ENCODE measurements at places on chromosomes 4 and X. TPM values are rescaled to one million over a fixed set of nuclear protein-coding genes. Genes with fewer than 3 reads are reported as not detected.

- no peak overlapping the region for H3K4me3 ChIP-seq
- no peak overlapping the region for H3K27ac ChIP-seq
- no peaks in the 10 kb centered on the region for H3K27me3 ChIP-seq
- H3K4me1 ChIP-seq, result peaks cover 4% of the 10 kb centered on the region
- no peak for DNase-seq
- no peaks in the 10 kb centered on the region for H3K36me3 ChIP-seq
Measured at GRCh38 chr4:13413729-13414437, 70.3 kb downstream of the RAB28 start.

The NEIL3 gene
- total RNA-seq, result 11.0 TPM

DNA sequence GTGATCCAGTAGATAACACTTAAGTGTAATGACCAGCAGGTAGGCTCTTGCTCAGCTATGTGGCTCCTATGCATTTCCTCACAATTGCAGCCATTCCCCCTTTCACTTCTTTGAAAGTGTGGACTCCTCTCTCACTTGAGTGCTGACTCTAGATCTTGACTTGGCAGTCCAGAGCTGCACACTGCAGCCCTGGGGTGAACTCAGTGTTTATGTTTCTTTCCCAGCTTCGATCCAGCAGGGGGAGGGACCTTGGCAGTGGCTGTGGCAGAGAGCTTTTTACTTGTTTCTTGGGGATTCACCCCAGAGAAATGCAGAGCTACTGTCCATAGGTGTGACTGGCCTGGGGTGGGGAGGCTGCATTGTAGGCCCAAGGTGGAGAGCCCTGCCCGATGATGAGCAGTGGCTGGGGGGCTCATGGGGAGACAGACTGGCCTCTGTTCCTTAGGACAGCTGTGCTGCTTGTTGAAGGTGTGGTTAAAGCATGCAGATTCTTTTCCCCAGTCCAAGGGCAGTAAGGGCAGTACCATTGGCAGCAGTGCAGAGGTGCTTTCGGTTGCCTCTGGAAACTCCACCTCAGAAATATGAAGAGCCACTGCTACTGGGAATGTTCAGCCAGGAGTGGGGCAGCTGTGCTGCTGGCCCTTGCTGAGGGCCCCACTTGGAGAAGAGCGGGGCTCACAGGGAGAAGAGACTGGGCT, 134.7 kb downstream of the SH3BGRL start:
- no peak overlapping the region for H3K4me3 ChIP-seq
- DNase-seq, result no peak
- H3K27ac ChIP-seq, result no peak overlapping the region
- H3K36me3 ChIP-seq, result no peaks in the 10 kb centered on the region

The CNKSR2 gene
- total RNA-seq, result 3.3 TPM

The ZMAT1 gene
- 3.9 TPM for total RNA-seq

Measured in liver (tissue), 10 donors.